ENCODE measurements at places on chromosomes 1 and 21. TPM values are rescaled to one million over a fixed set of nuclear protein-coding genes. Genes with fewer than 3 reads are reported as not detected.

- peaks cover 82% of the 10 kb centered on the region for H3K4me1 ChIP-seq
- peak overlapping the region; percentile 91 for H3K27ac ChIP-seq
- peaks cover 52% of the 10 kb centered on the region for H3K36me3 ChIP-seq
- H3K27me3 ChIP-seq: no peaks in the 10 kb centered on the region
- DNase-seq: no peak
- H3K4me3 ChIP-seq: peak overlapping the region; percentile 65
Observed at GRCh38 chr1:167446966-167447365, 71.4 kb downstream of the CD247 start.

Gene TSPEAR
- not detected for total RNA-seq

DNA sequence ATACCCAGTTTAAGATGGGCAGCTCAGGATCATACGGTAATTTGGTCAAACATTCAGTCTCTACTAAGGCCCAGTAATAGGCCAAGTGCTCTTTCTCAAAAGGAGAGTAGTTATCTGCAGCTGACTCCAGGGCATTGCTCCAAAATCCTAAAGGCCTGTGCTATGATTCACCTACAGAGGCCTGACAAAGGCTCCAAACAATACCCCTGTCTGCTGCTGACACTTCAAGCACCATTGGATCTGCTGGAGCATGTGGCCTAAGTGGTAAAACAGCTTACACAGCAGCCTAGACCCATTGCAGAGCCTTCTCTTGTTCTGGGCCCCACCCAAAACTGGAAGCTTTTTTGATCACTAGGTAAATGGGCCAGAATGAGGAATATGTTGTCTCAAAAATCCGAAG is 22.8 kb downstream of the SLAMF7 start:
- H3K27me3 ChIP-seq: no peaks in the 10 kb centered on the region
- no peak for DNase-seq
- H3K4me1 ChIP-seq: peaks cover 48% of the 10 kb centered on the region
- H3K27ac ChIP-seq: no peak overlapping the region

DNA sequence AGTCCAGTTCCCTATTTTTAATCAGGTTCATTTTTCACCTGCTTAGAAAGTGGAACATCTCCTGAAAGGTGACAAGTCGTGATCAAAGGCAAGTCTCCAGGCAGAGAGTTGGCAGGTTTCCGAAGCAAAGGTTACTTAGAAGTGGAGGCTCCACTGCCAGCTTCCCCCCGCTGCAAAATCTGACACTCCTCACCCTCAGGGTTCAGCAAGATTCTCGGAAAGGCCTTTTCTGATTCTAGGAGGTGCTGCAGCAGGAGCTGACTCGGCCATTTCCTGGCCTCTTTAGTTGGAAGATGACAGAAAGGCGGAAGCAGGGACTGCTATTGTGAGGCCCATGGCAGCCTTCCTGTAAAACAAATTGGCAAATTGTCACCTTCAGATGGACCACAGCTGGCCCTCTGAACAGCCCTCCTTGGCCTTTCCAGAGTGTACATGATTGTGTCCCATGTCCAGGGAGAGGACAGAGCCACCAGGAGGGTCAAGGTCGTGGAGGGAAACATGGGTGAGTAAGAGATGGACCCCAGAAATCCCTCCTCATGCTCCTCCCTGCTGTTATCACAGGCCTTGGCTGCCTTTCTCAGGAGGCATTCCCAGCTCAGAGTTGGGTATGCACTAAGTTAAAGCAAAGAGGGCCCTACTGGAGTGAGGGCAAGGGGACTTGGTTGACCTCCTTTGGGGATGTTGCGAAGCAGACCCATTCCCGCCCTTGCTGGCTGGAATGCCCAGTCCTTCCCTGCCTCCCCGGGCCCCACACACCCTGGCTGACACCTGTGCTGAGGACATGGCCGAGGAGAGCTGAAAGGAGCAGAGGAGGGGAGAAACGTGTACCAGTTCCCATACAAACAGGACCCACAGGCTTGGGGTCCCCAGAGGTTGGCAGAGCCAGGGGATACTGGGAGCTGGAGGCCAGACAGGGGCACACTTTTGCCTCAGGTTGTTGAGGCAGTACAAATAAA is 115.5 kb upstream of the IRF2BP2 start:
- H3K27ac ChIP-seq: peak overlapping the region; percentile 99
- H3K4me1 ChIP-seq: peaks cover 89% of the 10 kb centered on the region
- peak; percentile 88 for DNase-seq
- no peaks in the 10 kb centered on the region for H3K36me3 ChIP-seq

Gene RAD54L
- 65.1 TPM for total RNA-seq

Data from activated CD8-positive, alpha-beta T cell treated with anti-CD3 and anti-CD28 coated beads for 36 hours (primary cell).